ENCODE measurements at places on chromosomes 4 and X.

DNA sequence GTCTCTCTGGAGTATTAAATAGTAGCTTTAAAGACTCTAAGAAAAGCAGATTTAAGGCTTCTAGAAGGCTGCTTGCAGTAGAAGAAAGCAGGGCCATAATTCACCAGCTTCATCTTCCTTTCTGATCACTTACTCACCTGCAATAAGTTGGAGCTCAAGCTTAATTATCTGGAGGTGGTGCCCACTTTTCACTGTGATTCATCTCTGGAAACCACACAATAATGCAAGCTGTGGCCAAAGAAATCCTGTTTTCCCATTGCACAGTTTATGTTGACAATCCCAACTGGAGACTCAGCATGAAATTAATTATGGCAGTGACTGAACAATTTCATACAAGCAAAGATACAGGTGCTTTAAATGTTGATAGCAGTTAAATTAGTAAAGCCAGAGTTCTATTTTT is 14.7 kb downstream of the CWH43 start:
- no peak for DNase-seq

DNA sequence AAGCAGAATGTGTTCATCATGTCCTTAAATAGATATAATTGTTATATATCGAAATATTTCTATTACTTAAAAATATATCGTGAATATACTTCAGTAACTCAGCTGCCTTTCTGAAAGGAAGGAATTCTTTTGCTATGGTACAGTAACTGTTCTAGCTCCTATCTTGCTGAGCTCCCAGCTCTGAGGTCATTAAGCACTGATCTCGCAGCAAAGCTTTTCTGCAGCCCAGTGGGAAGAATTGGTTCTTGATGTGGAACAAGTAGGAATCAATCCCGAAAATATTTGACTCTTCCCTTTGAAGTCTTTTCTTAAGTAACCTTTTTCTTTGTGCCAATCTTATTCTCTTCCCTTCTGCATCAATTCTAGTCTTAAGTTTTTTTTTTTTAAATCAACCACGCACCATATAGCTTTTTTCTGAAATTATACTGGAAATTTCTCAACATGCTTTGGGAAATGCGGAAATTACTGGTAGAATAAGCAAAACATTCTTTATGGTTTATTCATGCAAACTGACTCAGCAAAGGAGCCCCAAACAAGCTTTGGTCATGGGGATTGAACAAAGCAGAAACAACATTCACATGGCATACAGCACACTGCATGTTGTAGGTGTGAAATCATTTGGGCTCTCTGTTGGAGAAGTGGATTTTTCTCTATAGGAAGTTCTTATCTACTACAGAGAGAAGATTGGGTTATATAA is 428.9 kb upstream of the GNPDA2 start:
- no peak for DNase-seq

DNA sequence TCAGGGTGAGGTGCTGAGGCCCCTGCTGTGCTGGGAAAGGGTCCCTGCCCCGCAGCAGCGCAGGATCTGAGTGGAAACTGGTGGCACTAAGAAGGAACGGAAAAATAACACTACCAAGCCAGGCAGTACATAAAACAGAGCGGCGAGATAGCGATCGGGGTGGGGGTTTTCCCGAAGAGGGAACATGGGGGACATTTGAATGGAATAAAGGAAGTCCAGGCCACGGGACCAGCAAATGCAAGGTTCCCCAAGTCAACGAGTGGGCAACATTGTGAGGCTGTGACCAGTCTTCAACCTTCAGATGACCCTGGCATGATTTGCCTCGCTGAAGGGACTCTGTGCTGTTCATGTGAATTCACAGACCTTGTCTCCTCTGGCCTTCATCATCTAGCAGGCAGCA is 13.7 kb downstream of the MSX1 start:
- DNase-seq: no peak

DNA sequence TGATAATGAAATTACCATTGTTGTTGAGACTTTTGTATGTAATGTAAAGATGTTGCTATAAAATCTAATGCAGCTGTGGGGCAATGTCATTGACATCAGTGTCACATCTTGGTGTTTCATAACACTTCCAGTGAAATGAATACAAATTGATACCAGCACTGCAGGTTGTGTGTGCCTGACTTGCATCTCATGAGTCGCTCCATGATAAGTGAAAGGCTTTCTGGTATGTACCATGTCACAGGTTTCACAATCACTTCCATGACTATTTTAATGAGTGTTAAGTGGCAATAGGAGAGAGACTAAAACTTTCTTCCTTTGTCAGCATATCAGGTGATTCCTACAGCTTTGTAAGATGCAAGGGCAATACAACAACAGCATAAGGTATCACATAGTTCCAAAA is 94.4 kb downstream of the ABCB7 start:
- no peak for DNase-seq

DNA sequence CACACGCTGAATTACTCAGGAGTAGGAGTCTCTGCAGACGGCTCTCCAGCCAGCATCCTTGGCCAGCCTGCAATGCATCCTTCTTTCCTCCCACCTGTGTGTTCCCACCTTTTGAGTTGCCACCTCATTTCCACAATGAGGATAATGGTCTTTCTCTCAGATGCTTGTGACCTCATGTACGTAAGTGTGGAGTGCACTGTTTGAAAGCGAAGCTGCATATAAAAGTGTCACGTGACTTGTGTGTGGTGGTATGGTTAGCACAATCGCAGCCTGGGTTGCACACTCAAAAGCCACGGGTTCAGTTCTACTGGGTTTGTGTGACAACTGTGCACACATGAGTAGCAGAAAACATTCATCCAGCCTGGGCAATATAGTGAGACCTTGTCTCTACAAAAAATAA is 12.0 kb upstream of the MFAP3L start:
- no peak for DNase-seq

DNA sequence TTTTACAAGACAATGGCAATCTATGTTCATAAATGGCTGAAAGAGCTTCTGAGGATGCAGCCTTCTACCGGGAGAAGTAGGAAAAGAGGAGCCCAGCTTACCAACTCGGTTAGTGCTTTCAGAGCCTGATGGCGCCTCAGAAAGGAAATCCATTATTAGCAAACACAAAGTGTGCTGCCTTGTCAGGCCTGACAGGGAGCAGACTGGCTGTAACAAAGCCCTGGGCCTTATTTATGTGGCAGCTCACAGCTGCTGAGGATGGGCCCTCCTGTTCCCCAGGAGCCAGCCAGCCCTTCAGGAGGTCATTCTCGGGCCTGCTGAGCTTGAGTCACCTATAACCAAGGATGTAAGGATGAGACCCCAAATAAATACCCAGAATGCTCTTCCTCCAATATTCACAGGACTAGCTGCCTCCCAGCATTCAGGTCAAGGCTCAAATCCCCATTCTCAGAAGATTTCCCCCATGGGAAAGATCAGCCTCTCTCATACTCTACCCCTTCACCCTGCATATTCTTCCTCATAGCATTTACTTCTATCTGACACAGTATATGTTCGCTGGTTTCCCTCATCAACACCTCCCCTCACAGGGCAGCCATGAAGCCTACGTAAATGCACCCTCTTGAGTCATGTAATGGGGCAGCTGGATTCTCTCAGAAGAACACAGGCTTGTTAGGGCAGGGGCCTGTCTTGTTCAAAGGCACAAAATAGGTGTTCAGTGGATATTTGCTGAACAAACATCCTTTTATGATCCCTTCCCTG is 227.0 kb upstream of the RASGEF1B start:
- peak; percentile 57 for DNase-seq

GRCh38 chr4:127045861-127046260 is 586.9 kb upstream of the INTU start:
- DNase-seq: no peak

DNA sequence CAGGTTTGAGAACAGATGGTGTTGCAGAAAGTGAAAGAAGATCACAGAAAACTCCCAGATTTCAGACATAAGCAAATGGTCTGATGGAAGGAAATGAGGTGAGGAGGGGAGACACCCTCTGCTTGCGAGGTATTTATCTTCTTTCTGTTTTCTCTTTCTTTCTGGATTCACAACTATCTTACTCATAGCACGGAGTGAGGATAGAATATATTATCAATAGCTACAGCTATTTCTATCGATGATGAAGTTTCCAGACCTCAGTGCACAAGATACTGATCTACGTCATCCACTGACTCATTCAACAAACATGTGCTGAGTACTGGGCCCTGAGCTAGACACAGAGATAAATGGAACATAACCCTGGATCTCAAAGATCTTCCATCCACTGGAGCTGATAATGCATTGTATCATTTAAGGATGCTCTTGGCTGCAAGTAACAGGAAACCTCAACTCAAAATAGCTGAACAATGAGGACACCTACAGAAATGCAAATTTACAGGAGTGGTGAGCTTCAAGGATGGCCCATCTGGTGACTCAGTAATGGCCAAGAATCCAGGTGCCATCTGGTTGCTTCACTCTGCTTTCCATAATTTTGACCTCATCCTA is 21.2 kb downstream of the SLC2A9 start:
- DNase-seq: no peak

GRCh38 chrX:18891548-18891945 is 92.4 kb downstream of the PHKA2 start:
- no peak for DNase-seq

GRCh38 chr4:113106108-113106507 is 56.7 kb downstream of the ANK2 start:
- no peak for DNase-seq

- no peak for DNase-seq
Measured at GRCh38 chrX:40040686-40041461, 56.9 kb downstream of the BCOR start.

- DNase-seq: no peak
Measured at GRCh38 chrX:24728530-24728929, 34.8 kb downstream of the POLA1 start.

GRCh38 chrX:38770152-38770551 is 31.1 kb upstream of the MID1IP1 start:
- DNase-seq: no peak

DNA sequence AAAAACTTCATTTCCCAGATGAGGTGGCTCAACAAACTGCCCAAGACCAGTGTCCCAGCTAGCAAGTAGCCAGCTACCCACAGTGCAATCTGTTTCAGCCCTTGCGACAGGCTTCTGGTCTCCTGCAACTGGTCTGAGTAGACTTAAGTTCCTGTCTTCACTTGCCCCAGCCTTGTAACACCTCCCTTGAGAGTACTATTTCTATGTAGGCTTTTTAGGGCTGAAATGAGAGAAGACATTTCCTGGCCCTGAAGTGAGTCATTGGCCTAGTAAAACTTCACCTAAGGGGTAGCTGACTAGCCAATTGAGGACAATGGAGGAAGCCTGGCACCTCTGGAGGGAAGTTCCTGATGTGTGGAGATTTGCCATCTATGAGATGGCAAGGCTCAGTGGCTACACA is 80.1 kb upstream of the STIM2 start:
- no peak for DNase-seq

DNA sequence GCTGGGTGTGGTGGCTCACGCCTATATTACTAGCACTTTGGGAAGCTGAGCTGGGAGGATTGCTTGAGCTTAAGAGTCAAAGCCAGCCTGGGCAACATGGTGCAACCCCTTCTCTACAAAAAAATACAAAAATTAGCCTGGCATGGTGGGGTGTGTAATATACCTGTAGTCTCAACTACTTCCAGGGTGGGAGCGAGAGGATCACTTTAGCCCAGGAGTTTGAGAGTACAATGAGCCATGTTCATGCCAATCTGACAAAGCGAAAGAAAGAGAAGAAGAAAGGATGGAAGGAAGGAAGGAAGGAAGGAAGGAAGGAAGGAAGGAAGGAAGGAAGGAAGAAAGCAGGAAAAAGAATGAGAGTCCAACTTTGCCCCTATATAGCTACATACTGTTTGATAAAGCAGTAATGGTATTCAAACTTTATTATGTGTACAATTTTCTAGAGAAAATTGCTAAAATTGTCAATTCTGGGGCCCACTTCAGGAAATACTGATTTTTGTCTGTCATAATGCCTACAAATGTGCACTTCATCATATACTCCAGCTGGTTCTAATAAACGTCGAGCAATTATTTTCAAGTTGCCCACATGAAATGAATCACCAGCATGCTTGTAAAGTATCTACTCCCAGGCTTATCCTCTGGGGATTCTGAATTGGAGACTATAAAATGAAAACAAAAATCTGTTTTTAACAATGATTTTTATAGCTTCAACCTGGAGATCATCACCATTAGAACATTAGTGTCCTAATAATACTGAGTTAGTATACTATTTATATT is 132.3 kb downstream of the NDST4 start:
- no peak for DNase-seq

DNA sequence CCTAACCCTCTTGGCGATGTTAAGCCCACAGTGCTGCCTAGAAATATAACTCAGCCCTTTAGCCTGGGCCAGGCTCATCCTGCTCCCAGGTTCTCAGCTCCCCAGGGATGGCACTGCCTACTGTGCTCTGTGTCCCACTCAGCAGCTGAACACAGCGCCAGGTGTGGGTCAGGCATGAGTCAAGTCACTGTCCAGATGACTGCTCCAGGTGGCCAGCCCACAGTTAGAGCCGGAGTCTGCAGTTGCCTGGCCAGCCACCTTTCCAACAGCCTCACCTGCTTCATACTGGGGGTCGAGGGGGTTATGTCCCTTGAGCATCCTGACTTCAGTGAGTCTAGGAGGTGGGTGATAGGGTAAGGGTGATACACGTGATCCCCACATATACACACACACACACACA is 48.4 kb downstream of the TBC1D14 start:
- no peak for DNase-seq

DNA sequence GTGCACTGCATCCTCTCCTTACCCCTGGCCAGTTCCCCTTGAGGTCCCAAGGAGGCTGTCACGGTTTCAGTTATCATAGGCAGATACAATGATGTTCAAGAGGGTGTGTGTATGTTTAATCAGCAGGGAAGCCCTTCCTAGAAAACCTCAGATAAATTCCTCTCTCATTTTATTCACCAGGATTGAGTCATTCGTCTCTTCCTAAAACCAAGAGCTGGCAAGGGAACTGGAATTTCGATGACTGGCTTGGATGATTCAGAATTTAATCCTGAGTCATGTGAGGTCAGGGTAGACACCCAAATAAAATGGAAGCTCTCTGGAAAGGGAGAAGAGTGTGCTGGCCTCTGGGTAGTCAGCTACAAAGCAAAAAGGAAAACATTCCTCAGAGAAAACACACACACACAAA is 106.2 kb upstream of the RAPGEF2 start:
- DNase-seq: no peak

DNA sequence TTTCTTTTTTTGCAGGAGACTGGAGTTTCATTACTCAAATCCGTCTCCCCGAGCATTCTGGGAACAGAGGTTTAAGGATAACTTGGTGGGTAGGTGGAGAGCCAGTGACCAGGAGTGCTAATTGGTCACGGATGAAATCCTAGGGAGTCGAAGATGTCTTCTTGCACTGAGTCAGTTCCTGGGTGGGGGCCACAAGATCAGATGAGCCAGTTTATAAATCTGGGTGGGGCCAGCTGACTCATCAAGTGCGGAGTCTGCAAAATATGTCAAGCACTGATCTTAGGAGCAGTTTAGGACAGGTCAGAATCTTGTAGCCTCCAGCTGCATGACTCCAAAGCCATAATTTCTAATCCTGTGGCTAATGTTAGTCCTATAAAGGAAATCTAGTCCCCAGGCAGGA is 741.3 kb downstream of the PCDH7 start:
- no peak for DNase-seq

GRCh38 chrX:80306007-80306406 is 114.2 kb upstream of the TENT5D start:
- DNase-seq: no peak

Data from NCI-H1436 treated with DMSO at 0.1 percent for 48 hours (cell line).